ENCODE measurements at places on chromosomes 2 and 18. TPM values are rescaled to one million over a fixed set of nuclear protein-coding genes. Genes with fewer than 3 reads are reported as not detected.

DNA sequence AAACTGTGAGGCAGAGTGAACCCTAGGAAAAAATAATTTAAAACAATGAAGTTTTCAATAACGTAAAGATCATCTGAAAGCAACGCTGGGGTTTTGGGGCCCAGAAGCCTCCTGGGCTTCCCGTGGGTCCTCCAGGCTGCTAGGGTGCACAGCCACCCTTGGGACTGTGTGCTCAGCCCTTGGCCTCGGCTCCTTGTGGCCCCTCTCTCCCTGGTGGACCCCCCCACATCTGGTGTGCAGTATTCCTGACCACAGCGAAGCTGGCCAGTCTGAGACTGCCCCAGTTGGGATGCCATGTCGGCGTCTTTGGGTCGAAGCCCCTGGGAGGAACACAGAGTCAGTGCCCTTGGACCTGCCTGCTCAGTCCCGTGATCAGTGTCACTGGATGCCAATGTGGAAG lies 53.0 kb downstream of the ACKR3 start:
- DNase-seq = no peak
- H3K27me3 ChIP-seq = no peaks in the 10 kb centered on the region
- H3K27ac ChIP-seq = no peak overlapping the region
- H3K4me3 ChIP-seq = no peak overlapping the region
- H3K36me3 ChIP-seq = no peaks in the 10 kb centered on the region
- H3K4me1 ChIP-seq = peaks cover 12% of the 10 kb centered on the region

DNA sequence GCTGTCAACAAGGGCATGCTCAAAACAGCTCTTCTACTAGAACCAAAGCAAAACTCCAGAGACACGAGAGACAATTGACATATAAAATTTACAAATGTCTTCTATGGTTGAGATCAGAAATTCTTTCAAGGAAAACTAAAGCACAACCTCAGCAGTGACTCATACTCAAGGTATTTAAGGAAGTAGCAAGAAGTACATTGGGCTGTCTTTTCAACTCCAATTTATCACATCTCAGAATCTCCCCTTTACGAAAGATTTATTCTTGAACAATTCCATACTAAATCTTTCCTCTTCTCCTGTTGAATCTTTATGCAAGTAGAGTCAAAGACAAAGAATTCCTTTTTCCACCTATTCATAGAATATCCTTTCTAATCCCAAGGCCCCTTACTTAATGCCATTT lies 324.0 kb downstream of the IRS1 start:
- H3K36me3 ChIP-seq = no peaks in the 10 kb centered on the region
- no peak overlapping the region for H3K27ac ChIP-seq
- no peak for DNase-seq

DNA sequence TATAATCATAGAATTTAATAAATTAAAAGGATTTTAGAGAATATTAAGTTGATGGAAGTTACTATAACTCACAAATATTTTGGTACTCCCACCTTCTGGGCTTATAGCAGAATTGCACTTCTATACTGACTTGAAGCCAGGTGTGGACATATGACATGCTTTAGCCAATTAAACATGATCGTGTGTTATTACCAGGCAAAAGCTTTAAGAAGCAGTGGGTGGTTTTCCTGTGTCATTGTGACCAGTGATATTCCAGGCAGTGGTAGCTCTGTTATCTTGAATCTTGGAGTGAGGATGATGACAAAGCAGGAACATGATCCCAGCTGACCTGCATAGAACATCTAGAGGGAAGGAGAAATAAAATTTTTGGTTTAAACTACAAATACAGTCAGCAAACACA lies 370.9 kb upstream of the ZEB2 start:
- H3K4me3 ChIP-seq = no peak overlapping the region
- DNase-seq = no peak
- H3K27ac ChIP-seq = no peak overlapping the region
- no peaks in the 10 kb centered on the region for H3K4me1 ChIP-seq
- H3K27me3 ChIP-seq = no peaks in the 10 kb centered on the region

DNA sequence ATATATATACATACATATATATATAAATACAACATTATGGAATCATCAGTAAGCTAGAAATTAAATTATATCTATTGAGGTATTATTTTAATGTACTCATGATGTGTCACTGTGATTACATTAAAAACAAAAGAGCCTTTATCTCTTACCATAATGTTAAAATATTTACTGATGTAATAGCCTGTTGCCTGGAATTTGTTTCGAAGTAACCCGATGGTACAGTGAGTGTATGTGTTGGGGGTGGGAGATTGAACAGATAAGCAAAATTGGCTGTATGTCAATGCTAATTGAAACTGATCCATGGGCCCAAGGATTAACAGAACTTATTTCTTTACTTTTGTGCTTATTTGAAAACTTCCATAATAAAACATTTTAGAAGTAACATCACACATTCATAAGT lies 1473.2 kb downstream of the LRP1B start:
- no peaks in the 10 kb centered on the region for H3K36me3 ChIP-seq
- no peak for DNase-seq
- H3K4me3 ChIP-seq = no peak overlapping the region
- no peaks in the 10 kb centered on the region for H3K27me3 ChIP-seq
- H3K4me1 ChIP-seq = no peaks in the 10 kb centered on the region
- H3K27ac ChIP-seq = no peak overlapping the region

DNA sequence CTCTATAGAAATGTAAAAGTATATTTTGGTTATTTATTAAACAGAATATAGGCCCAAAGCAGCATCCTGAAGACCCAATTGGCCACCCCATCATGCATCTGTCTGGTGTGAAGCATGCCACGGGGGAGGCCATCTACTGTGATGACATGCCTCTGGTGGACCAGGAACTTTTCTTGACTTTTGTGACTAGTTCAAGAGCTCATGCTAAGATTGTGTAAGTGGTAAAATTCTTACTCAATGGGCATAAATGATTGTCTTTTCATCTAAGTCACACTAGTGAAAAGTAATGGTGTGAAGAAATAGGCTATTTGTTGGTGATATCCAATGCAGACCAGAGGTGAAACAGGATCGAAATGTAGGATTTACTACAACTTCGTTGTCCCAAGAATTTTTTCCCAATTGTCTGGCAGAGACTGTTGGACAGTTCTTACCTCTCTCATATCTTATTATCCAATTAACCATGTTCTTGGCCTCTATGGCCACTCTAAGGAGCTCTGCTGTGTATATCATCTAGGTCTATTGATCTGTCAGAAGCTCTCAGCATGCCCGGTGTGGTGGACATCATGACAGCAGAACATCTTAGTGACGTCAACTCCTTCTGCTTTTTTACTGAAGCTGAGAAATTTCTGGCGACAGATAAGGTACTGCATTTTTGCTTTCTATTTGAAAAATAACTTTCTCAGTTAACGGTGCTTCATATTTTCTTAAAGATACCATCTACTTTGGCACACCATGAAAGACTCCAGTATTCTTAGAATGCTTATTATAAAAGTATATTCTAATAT lies 35.0 kb downstream of the AOX1 start:
- H3K36me3 ChIP-seq = no peaks in the 10 kb centered on the region
- no peaks in the 10 kb centered on the region for H3K27me3 ChIP-seq
- DNase-seq = no peak
- no peak overlapping the region for H3K4me3 ChIP-seq
- H3K4me1 ChIP-seq = no peaks in the 10 kb centered on the region

- peaks cover 9% of the 10 kb centered on the region for H3K4me1 ChIP-seq
- H3K27ac ChIP-seq = no peak overlapping the region
- peaks cover 59% of the 10 kb centered on the region for H3K27me3 ChIP-seq
- no peak overlapping the region for H3K4me3 ChIP-seq
- H3K36me3 ChIP-seq = no peaks in the 10 kb centered on the region
Observed at GRCh38 chr2:206250041-206250897, 24.2 kb upstream of the ZDBF2 start.

DNA sequence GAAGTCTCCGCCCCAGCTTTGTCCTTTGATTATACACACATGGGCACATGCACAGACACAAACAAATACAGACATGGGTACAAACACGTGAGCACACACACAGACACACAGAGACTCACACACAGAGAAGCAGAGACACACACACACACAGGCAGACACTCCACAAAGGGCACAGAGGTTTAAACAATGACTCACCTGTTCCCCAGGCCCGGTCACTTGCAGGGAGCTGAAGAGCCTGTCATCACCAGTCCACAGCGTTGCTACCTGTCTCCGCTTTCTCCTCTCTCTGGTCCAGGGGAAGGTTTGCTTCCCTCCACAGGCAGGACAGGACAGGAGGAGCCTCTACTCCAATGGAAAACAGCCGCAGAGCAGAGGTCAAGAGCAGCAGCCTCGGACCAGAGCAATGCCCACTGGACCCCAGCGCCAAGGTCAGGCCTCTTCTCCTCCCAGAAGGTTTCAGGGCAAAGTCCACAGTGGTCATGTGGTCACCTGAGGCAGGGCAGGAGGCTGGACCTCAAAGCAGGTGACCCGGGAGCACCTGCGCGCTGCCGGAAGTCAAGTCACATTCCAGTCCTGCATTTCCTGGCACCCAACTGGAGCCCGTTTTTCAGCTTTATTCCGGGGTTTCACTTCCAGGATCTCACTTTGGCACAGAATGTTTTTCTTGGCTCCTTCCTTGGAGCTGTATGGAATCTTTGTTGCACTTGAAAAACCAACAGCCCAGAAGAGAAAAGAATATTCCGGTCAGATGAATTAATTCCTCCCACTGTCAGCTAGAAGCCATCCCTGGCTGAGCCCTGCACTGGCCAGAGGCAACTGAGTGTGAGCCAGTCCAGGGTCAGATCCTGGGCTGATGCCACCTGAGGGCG lies at the start of gene RAB17:
Gene RAB17, minus strand, starts transcription at position 463 of the 869 bp plus-strand sequence. CDS start 4,580 bp downstream, outside the sequence.
- no peak within 1 kb of the TSS for H3K4me3 ChIP-seq
- H3K27me3 ChIP-seq = no peaks in the 10 kb centered on the region
- H3K36me3 ChIP-seq = no peaks in the 10 kb centered on the region
- peaks cover 17% of the 10 kb centered on the region for H3K4me1 ChIP-seq
- H3K27ac ChIP-seq = no peak within 1 kb of the TSS

GRCh38 chr2:200417366-200417765 lies 92.5 kb downstream of the KCTD18 start:
- peaks cover 10% of the 10 kb centered on the region for H3K36me3 ChIP-seq
- no peak overlapping the region for H3K4me3 ChIP-seq
- H3K4me1 ChIP-seq = no peaks in the 10 kb centered on the region
- no peak for DNase-seq
- no peak overlapping the region for H3K27ac ChIP-seq

GRCh38 chr2:219245148-219245898 lies at the start of the genes GLB1L and STK16:
Gene GLB1L (minus strand): TSS chr2:219245444. CDS start chr2:219243573, 1,871 bp downstream.
Gene STK16 (plus strand): TSS chr2:219245479. CDS start chr2:219246000, 521 bp downstream.
- H3K27me3 ChIP-seq = no peaks in the 10 kb centered on the region
- DNase-seq = peak; percentile 86
- H3K4me3 ChIP-seq = peak within 1 kb of the TSS; percentile 96
- H3K36me3 ChIP-seq = peaks cover 40% of the 10 kb centered on the region

- H3K36me3 ChIP-seq = no peaks in the 10 kb centered on the region
- H3K27me3 ChIP-seq = no peaks in the 10 kb centered on the region
- peaks cover 9% of the 10 kb centered on the region for H3K4me1 ChIP-seq
- no peak overlapping the region for H3K27ac ChIP-seq
Observed at GRCh38 chr2:64201151-64201550, 56.9 kb upstream of the PELI1 start.

DNA sequence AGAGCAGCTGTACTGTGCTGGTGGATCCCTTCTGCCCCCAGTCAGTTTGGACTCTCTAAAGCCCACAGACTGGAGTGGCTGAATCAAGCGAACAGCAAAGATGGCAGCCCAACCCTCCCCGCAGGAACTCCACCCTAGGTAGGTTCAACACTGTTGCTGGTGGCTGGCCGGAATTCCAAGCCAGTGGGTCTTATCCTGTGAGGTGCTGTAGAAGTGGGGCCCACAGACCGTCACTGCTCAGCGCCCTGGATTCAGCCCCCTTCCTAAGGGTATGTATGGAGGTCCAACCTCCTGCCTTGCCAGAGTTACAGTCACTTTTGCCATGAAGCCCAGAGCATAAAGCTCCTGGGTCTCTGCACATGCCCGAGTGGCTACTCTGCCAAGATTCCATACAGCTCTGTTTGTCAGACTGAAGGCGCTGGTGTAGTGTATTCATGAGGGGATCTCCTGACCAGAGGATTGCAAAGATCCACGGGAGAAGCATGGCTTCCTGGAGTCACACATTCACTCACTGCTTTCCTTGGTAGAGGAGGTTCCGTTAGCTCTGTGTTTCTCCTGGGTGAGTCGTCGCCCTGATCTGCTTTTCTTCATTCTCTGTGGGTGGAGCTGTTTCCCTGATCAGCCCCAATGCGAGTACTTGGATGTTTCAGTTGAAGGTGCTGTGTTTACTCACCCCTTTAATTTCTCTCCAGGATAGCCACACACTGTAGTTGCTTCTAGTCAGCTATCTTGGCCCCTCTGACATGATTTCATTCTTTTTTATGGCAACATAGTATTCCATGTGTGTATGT lies 293.6 kb upstream of the THUMPD2 start:
- no peak for DNase-seq
- H3K4me1 ChIP-seq = no peaks in the 10 kb centered on the region
- H3K4me3 ChIP-seq = no peak overlapping the region

Gene BMP10
- total RNA-seq = not detected

Gene PLCL1
- total RNA-seq = 12.1 TPM

Gene ACMSD
- total RNA-seq = not detected
